ENCODE measurements at places on chromosomes 1 and 21.
A peak's percentile ranks its signal among the peaks of the same experiment; 100 is the strongest.

DNA sequence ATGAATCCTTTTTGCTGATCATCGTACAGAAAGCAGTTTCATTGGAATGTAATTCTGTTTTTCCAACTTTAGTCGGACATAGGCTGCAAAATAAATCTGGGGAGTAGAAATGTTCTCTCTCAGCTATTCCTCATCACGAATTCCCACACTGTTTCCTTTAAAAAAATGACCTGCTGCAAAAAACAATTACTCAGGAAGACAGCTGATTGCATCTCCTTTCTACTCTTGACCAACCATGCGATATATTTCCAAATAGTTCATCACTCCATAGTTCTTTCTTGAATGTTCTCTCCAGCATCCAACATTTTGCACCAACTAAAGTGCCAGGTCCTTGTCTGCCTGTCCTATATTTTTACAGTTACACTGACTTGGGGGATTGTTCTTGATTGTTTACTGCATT, 96.4 kb downstream of the S1PR1 start:
- no peak for DNase-seq

DNA sequence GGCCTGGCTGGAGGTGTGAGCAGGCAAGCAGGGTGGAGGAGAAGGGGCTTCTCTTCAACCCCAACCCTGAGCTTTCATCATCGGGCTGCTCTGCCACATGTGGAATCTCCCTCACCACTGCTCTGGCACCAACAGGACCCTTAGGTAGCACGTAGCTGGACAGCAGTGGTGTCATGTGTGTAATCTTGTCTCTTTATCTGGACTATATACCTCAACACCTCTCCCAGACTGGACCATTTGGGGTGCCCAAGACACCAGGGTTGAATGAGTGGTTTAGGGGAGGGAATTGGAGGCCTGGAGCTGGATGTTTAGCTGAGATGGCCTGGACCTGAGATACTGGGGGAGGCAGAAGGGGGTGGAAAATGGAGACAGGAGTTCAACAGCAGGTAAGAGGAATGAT, 63.0 kb downstream of the UBE2T start:
- no peak for DNase-seq

DNA sequence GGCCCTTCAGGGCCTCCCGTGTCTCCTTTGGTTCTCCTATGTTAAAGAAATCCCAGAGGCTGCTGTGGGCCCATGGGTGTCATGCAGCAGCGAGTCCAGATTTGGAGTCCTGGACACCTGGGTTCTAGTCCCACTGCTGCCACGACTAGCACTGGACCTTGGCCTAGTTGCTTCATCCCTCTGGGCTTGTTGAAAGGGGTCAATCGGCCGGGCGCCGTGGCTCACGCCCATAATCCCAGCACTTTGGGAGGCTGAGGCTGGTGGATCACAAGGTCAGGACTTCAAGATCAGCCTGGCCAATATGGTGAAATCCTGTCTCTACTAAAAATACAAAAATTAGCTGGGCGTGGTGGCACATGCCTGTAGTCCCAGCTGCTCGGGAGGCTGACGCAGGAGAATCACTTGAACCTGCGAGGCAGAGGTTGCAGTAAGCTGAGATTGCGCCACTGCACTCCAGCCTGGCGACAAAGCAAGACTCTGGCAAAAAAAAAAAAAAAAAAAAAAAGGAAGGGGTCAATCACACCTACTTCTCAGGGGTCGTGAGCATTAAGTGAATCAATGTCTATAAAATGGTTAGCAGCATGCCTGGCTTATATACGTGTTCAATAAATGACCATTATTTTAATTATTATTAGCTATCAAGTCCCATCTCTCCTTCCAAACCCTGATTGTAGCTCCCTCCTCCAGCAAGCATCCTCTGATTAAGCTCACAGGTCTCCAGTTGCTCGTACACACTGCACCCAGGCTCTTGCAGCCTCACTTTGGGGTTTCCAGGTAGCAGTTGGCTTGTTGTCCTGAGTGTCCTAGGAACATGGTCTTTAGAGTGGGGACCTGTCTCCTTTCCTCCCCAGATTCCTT, 43.8 kb downstream of the KIRREL1 start:
- no peak for DNase-seq

GRCh38 chr1:41466146-41466545, 18.3 kb downstream of the EDN2 start:
- no peak for DNase-seq

DNA sequence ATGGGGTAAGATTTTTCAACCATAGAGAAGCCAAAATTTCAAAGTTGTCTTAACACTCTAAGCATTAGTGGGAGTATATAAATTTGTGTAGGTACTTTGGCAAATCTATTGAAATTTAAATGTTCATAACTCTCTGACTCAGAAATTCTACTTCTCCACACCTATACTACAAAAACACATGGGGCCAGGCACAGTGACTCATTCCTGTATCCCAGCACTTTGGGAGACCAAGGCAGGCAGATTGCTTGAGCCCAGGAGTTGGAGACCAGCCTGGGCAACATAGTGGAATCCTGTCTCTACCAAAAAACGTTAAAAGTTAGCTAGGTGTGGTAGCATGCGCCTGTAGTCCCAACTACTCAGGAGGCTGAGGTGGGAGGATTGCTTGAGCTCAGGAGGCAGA, 41.3 kb upstream of the RAVER2 start:
- DNase-seq, result no peak

DNA sequence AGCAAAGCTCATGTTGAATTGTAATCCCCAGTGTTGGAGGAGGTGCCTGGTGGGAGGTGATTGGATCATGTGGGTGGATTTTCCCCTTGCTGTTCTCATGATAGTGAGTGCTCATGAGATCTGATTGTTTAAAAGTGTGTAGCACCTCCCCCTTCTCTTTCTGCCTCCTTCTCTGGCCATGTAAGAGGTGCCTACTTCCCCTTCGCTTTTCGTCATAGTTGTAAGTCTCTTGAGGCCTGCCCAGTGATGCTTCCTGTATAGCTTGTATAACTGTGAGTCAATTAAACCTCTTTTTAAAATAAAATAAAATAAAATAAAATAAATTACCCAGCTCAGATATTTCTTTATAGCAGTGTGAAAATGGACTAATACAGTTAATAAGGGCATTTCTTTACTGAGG, 1025.7 kb downstream of the PLA2G4A start:
- no peak for DNase-seq

GRCh38 chr21:14215971-14216641, at the start of gene RBM11:
Gene RBM11 (plus strand): TSS chr21:14216157. CDS start chr21:14216187, 30 bp downstream.
- no peak for DNase-seq

DNA sequence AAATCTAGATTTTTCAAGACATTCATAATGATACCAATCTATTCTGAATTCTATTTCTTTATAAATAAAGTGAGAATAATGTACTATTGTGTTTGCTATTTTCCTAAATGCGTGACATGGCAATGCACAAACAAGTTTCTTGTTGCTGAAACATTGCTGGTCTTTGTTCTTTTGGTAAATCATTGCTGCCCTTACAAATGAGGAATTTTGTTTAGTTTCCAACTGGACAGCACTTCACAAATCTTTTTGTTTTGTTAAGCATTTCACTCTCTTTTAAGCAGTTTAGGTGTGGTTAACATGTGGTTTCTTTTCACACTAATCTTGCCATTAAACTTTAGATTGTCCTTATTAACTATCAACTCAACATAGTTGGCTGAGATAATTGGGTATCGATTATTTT, 94.6 kb downstream of the LRRC7 start:
- DNase-seq, result no peak

DNA sequence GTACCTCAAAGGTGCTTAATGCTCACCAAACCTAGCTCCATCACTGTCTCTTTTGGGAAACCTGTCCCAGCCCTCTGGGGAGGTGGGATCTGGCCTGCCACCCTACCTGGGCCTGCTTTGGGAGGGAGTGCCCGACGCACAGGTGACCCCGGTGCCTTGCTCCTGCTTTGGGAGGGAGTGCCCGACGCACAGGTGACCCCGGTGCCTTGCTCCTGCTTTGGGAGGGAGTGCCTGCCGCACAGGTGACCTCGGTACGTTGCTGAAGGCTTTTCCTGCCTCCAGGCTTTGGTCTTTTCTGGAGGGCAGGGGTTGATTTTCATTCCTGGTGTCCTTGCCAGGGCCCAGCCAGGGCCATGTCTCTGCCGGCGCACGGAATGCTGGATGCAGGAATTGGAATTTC, 25.2 kb upstream of the C1orf174 start:
- DNase-seq, result no peak

DNA sequence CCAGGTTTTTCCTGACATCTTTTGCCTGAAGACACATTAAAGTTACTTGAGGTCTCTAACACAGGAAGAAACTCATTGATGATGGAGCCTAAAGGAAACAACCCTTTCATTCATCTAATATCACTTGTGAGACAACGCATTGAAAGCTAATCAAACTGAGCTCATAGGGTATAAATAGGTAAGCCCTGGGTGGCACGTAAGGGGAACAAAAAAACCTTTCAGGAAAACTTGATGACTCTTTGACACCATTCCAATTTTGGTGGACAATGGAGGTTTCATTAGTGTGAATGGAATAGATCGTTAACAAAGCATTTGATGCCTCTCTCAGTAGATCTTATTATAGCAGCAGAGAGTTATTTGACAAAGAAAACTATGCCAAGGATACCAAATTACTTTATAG, 80.7 kb upstream of the DUSP10 start:
- DNase-seq, result no peak

GRCh38 chr1:32392325-32392724, 1.9 kb downstream of the BSDC1 start:
- DNase-seq, result peak; percentile 12

GRCh38 chr1:45554198-45554597, 3.6 kb downstream of the AKR1A1 start:
- DNase-seq, result no peak

DNA sequence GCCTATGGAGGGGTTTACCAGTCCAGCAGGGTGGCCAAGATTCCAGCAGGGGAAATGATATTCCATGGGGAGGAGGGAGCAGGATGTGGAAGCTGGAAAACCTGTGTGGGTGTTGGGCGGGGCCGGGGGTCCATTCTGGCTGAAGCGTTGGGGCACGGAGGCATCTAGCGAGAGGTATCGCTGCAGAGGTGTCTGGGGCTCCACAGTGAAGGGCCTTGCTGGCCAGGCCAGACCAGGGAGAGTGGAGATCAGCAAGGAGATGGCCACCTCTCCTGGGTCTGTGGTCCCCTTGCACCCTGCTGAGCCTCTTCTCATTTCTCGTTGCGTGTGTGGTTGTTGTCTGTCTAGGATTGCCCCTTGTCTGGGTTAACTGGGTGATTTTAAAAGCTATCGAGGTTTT, 6.2 kb downstream of the COQ8A start:
- DNase-seq, result no peak

GRCh38 chr1:109438798-109439297, 12.6 kb upstream of the PSMA5 start:
- no peak for DNase-seq

GRCh38 chr1:244758708-244759107, 76.8 kb upstream of the COX20 start:
- no peak for DNase-seq

GRCh38 chr1:207820568-207821463, 69.0 kb downstream of the CD46 start:
- no peak for DNase-seq

- DNase-seq, result no peak
These were observed 14.2 kb downstream of the CAPN2 start for GRCh38 chr1:223726380-223727001.

- peak; percentile 19 for DNase-seq
These were observed 48.7 kb downstream of the SYT6 start for GRCh38 chr1:114104949-114105348.

GRCh38 chr1:216892581-216893160, 169.4 kb upstream of the ESRRG start:
- no peak for DNase-seq

DNA sequence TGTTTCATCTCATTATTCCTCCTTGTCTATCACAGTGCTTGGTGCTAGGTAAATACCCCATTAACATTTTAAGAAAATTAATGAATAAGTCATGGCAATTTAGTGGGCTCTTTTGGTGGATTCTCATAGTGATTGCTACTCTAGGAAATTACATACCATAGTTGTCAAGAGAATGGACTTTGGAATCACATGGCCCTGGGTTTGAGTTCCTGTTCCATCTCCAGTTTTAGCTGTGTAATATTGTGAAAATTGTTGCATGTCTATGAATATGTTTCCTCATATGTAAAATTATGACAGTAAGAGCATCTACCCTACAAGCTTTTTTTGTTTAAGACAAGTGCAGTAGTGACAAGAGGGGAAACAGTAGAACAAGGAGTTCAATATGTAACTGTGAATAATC, 20.7 kb downstream of the WDTC1 start:
- DNase-seq, result no peak

DNA sequence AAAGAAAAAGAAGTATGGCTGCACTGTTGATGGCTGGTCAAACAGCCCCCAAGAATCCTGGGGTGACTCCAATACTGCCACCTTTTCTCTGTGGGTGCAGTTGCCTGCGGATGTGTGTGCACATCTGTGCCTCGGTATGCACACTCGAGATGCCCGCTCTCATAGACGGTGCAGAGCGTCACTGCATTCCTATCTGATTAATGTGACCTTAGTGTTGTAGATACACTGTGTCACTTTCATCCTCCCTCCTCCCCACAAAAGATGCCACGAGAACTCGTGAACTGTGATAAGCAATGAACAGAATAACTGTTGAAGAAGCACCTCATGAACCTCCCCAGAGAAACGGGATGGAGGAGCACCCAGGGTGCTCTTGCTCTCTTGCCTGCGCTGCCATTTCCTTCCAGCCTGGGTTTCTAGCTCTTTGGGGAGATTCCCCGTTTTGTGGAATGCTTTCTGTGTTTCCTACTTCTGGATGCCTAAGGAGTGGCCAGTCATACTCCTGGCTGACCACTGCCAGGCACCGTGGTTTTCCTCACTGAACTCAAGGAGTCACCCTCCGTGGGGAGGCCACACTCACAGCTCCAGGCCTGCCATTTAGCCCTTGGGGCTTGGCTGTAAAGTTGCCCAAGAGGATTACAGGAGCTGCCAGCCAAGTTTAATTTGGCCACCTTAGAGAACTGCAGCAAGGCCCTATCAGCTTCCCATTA, 32.0 kb downstream of the NTPCR start:
- DNase-seq, result no peak

GRCh38 chr1:17922833-17923232, 167.7 kb downstream of the ACTL8 start:
- peak; percentile 28 for DNase-seq

DNA sequence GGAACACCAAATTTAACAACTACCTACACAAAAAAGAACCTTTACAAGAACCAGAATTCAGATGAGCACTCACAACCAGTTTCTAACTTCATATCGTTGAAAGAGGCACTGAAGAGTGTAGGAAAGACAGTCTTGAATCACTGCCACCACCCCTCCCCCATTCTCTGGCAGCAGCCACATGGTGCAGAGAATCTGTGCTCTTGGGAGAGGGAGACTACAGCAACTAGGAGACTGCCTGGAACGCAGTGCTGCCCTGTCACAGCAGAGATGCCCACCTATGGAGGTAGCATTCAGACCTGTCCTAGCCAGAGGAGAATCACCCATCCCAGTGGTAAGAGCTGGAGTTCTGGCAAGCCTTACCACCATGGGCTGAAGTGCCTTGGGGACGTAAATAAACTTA, 7.3 kb downstream of the CCN1 start:
- DNase-seq, result no peak

Measured in AML-193 (cell line).